Urinary bladder (tissue), 4 donors: ENCODE measurements at places on chromosomes 1 and 21.

DNA sequence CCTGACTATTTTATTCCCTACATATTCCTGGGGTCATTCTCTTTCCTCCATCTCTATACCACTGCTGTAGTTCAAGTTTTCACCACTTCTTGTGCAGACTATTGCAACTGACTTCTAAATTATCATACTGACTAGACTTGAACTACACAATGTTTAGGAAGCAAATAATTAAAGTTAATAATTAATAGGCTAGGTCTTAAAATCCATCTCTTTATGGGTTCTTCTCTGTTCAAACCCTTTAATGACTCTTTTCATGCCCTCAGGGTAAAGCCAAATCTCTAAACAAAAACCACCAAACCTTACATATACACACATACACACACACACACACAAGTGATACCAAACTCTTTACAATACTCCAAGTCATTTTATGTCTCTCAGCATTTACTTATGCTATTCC, 22.3 kb upstream of the MOB3C start:
- DNase-seq: no peak

- DNase-seq: no peak
Observed at GRCh38 chr21:43818685-43819084, 29.3 kb downstream of the RRP1 start.

GRCh38 chr1:161510477-161510876, 5.2 kb downstream of the FCGR2A start:
- no peak for DNase-seq

DNA sequence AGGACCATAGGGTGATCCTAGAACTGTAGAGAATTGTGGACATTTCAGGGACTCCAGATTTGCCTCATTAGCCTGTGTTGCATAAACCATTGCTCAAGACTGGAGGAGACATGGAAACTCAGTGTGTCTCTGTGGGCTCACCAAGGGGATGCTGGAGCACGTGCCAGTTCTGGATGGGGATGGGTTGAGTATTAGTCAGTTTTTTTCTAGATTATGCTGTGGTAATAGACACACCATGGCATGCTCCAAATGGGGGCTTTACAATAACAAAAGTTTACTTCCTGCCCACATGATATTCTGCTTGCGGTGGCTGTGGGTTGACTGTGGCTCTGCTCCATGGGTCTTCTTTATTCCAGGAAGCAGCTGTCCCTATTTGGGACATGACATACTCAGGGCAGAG, 125.4 kb downstream of the FOXD2 start:
- no peak for DNase-seq

DNA sequence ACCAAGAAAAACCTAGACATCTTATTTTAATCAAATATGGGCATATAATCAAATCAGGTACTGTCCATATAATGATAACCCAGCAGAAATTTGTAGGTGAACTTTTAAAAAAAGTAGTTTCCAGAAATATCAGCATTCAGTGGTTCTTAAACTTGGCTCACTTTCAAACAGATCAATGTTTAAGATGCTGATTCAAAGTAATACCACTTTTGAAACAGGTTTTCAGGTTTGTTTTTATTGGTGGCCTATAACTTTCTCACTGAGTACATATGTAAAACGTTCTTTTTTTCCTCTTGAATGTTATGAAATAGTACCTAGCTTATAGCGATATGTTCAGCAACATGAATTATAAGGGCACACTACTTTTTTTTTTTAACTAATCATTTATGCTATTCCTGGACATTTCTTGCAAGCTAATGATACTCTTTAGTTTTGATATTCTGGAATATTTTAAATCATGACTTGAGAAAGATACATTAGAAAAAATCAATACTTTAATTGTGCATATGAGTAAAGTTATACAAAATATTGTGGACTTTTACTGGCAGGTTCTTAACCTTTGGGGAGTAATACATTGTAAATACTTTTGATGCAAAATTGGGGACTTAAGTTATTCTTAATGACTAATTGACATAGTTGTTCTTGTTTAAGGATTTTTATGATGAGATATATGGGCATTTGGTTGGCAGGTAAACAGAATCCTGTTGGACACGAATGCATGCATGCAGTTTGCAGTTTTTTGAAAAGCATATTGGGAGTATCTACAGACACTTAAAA, 3.0 kb downstream of the NFIA start:
- DNase-seq: no peak

- peak; percentile 68 for DNase-seq
Observed at GRCh38 chr1:941588-942383, 17.3 kb downstream of the NOC2L start.

DNA sequence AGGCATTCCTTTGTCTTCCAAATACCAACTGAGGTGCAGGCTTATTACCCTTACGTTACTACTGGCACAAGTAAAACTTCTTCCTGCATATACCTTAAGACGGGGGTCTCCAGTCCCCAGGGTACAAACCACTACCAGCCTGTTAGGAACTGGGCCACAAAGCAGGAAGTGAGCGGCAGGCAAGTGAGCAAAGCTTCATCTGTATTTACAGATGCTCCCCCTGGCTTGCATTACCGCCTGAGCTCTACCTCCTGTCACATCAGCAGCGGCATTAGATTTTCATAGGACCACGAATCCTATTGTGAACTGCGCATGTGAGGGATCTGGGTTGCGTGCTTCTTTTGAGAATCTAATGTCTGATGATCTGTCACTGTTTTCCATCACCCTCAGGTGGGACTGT, 113.1 kb downstream of the SLC45A1 start:
- no peak for DNase-seq

GRCh38 chr21:38260426-38260825, 3.6 kb downstream of the KCNJ15 start:
- no peak for DNase-seq

DNA sequence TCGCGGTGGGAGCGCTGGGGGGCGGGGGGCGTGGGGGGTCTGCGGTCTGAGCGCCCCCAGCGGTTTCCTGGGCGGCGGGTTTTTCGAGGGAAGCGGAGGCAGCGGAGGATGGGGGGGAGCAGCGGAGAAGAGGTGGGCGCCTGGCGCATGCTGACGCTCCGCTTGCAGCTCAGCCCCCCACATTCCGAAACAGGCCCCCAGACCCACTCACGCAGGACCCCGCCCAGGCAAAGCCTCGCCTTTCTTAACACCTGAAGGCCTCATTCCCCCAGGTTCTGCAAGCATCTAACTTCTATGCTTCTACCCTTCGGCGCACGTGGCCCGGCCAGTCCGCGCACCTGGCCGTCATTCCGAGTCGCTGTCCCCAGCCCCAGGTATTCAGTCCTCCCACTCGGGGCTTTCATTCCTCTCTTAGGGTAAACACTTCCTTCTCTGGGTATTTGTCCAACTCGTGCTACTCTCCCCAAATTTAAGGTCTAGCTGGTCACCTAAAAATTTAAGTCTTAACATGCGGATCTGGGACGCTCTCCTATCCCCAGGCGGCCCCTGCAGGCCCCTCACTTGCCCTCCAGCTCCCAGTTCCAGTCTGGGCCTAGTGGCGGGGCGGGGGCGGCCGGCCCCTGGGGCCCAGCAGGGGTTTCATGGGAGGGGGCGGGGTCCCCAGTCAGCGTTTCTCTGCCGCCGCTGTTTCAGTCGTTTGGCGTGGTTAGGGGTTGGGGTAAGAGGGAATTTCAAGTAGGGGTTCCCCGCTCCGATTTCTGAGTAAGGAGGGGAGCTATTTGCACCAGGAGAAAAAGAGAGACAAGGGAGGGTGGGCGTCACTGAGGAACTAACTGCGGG, 2.8 kb upstream of the ZBTB7B start:
- no peak for DNase-seq

DNA sequence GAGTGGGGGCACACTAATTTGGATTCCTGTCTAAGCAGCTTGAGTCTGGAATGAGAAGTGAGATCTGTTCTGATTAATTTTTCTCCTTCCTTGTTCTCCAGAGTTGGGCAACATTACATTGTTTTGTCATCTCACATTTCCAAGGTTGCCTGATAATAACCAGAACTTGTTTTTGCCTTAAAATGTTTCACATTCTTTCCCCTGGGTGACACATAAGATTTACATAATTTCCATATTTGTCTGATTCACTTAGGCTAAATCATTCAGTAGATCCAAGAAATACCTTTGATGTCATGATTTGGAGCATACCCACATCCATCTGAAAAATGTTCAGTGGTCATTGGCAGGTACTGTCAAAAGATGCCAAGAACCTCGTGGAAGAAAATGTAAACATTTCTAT, 60.3 kb downstream of the XCL2 start:
- no peak for DNase-seq

DNA sequence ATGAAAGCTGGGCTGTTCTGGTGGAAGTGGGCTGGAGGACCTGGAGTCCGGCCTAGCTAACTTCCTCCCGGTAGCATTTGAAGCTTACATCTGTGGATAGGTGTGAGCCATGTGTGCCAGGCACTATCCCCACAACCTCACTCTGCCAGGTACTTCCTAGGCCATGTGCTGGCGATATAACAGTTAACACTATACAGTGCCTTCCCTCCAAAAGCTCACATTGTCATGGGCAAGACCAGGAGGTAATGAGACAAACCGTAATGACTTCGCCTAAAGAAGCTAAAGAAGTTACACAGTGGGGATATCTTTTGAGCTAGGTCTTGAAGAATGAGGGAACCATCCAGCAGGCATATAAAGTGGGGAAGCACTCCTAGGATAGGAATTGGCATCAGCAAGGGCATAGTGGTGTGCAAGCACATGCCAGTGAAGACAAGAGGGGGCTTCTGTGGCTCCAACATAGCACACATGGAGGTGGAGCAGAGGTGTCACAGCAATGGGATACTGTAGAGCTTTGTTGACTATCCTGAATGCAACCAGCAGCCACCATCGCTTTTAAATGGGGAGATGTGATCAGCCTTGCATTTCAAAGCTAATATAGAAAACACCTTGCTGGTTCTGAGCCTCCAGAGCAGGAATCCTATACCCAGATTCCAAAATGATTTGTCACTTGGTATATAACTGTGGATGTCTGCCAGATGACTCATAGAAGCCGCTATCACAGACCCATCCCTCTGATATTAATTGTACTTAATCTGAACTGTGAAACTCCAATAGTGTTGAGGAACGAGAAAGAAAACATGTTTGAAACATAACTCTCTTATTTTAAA, 466.3 kb downstream of the LMO4 start:
- no peak for DNase-seq

- DNase-seq: no peak
Observed at GRCh38 chr1:161497961-161498360, 7.3 kb upstream of the FCGR2A start.

GRCh38 chr21:38351176-38351959, 94.6 kb downstream of the KCNJ15 start:
- DNase-seq: no peak

DNA sequence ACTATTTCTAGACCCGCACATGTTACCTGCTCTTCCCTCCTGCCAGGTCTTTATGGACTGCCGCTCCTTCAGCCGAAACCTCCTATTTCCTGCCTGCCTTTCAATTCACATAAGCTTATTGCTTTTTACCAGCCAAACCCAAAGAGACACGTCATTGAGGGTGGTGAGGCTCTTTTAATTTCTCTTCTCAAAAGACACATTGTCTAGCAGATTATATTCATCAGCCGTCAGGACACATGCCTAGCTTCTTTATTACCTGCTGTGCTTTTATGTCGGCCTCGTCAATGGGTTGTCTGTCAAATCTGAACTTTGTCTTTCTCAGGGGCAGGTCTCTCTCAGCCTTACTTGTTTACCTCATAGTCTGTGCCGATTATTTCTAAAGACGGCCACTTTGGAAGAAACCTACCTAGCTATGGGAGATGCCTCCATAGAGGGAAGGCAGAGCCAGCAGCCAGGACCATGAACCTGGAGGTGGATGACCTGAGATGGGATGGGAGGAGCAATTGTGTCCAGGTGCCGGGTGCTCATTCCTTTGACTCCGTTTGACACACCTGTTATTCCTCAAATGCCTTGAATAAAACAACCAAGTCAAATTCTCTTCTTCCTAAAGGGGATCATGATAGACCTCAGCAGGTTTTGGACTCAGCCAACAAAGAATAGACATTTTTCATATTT, 42.0 kb downstream of the ZBTB18 start:
- DNase-seq: no peak

DNA sequence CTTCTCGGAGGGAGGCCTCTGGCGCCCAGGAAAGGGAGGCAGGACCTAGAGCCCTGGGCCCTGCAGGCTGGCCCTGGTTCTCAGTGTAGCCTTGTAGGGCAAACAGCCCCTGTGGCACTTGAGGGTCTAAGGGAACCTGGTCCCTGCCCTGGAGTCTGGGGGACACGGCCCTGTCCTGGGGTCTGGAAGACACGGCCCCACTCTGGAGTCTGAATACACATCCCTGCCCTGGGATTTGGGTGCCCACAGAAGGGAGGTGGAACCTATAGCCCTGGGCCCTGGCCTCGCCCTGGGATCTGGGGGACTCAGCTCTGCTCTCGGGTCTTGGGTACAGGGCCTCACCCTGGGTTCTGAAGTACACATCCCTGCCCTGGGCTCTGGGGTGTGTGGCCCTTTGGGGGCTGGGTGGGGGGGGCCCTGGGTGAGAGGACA, 97.9 kb downstream of the OBSCN start:
- DNase-seq: no peak

DNA sequence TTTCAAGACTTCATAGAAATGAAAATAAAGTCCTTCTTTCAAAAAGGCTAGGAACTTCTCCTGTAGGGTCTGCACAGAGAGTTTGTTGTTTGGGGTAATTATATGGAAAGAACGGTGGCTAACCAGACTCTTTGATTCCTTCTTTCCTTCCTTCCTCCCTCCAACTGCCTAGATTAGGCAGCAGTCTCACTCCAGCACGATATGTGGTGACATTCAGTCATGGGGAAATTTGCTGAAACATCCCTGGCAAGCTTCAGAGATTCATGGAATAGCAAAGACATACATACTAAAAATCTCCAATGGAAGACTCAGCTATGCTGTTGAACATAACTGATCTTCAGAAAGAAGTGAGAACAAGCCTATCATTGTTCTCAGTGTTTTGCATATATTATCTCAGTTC, 4.3 kb downstream of the NTMT2 start:
- DNase-seq: no peak

GRCh38 chr1:28833381-28833780, 21.4 kb downstream of the OPRD1 start:
- DNase-seq: no peak

GRCh38 chr1:206656936-206657335, 21.6 kb downstream of the DYRK3 start:
- DNase-seq: no peak

DNA sequence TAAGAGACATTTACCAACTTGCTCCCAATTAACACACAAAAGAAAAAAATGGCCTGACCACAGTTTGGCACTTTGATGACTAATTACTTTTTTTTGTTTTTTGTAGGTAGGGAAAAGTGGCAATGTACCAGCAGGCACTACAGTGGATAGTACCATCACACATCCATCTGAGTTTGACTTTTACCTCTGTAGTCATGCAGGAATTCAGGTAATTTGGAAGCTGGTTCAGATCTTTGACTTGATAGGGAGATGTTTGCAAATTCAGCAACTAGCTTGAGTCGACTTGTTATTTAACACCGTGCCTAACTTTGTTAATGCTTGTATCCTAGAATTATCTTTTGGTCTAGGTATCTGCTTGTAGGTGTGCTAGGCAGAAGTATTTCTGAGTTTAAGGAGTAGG, 33.0 kb upstream of the AGO1 start:
- DNase-seq: no peak
